ENCODE measurements at places on chromosomes 7 and 10.

- no peak for DNase-seq
Measured at GRCh38 chr10:79206300-79207095, 137.7 kb downstream of the ZMIZ1 start.

GRCh38 chr7:93890041-93890463, 501 bp downstream of the TFPI2 start:
- peak; percentile 71 for DNase-seq

GRCh38 chr7:98215561-98216495, 4.6 kb downstream of the BHLHA15 start:
- peak; percentile 98 for DNase-seq

- no peak for DNase-seq
Measured at GRCh38 chr10:110431659-110432058, 66.0 kb upstream of the DUSP5 start.

DNA sequence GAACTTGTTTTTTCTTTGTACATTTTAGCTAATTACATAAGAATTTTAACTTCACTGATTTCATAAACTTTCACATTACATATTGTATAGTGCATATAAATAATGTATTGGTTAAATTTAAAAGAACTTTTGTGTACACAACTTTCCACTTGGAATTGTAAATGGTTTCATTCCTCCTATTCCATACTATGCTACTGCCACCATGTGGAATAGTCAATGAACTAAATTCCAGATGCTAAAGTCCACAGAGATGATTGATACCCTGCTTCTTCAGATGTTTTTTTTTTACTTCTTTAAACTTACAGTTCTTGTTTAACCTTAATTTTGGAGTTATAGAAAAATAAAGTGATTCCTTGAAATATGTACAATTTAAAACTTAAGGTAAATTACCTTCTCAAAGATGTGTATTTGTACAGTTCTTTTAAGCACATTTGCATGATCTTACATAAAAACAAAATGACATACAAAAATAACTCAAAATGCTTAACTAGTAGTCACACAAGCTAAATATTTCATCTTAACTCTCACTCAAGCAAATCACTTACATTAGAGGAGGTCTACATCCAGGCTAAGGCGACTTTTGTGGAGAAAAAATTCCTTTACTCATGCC, 247.6 kb upstream of the HGF start:
- DNase-seq, result peak; percentile 69

DNA sequence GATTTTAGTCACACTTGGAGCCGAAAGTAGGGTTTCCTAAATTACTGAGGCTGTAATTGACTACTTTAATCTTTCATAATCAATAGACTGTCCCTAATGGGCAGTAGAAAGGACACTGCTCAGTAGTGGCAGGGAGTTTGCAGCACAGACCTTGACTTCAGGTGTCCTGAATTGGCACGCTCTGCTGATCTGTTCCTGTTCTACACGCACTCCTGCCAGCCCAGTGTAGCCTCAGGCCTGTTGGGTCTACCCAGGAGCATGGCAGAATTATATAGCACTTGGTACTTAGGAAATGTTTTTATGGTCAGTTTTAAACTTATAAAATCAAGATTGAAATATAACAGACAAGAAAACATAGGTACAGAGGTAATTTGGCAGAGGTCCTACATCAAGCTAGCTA, 9.0 kb downstream of the EIF4H start:
- DNase-seq, result no peak

- no peak for DNase-seq
Measured at GRCh38 chr10:37379991-37380390, 254.6 kb downstream of the ANKRD30A start.

- peak; percentile 78 for DNase-seq
Measured at GRCh38 chr7:29806208-29806994, at the start of gene WIPF3. Gene WIPF3 (plus strand): TSS chr7:29806508. CDS start chr7:29834725, 28,217 bp downstream.

DNA sequence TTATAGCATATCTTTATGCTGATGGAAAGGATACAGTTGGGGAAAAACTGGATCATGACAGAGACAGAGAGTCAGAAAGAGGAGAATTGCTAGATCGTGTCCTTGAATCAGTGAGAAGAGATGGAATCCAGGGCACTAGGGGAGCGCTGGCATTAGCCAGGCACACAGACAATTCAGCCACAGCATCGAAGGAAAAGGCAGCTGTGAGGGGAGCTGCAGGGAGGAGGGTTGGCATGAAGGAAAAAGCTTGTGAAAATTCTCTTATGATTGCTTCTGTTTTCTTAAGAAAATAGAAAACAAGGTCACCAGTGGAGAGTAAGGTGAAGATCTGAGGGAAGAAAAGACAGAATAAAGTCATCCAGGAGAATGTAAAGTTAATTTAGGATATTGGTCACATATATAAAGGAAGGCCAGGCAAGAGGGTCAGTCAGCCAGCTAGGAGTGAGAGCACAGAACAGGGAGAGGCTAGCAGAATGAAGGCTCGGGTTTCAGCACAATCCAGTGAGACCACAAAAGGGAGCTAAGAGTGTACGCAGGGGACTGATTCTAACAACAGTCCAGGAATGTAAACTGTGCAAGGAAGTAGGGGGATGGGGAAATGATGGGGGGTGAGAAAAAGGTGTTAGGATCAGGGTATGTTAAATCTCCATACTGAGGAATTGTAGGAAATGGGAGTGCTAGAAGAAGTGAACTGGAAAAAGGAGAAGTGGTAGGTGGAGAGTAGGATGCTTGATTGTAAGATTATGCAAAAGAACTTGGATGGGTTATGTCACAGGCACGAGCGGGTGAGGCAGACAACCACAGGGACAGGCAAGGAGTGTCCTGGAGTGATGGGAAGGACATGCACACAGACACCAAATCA, 112.0 kb downstream of the RNF32 start:
- no peak for DNase-seq

- DNase-seq, result no peak
Measured at GRCh38 chr10:133258818-133259601, 17.7 kb downstream of the ADAM8 start.

GRCh38 chr7:47299496-47299895, 282.4 kb downstream of the TNS3 start:
- DNase-seq, result no peak

- no peak for DNase-seq
Measured at GRCh38 chr7:36644625-36645422, 79.5 kb downstream of the AOAH start.
